ENCODE measurements at places on chromosomes 1 and 21.
A peak's percentile ranks its signal among the peaks of the same experiment; 100 is the strongest.

GRCh38 chr1:150663321-150663720 is 33.6 kb downstream of the GOLPH3L start:
- DNase-seq: no peak

DNA sequence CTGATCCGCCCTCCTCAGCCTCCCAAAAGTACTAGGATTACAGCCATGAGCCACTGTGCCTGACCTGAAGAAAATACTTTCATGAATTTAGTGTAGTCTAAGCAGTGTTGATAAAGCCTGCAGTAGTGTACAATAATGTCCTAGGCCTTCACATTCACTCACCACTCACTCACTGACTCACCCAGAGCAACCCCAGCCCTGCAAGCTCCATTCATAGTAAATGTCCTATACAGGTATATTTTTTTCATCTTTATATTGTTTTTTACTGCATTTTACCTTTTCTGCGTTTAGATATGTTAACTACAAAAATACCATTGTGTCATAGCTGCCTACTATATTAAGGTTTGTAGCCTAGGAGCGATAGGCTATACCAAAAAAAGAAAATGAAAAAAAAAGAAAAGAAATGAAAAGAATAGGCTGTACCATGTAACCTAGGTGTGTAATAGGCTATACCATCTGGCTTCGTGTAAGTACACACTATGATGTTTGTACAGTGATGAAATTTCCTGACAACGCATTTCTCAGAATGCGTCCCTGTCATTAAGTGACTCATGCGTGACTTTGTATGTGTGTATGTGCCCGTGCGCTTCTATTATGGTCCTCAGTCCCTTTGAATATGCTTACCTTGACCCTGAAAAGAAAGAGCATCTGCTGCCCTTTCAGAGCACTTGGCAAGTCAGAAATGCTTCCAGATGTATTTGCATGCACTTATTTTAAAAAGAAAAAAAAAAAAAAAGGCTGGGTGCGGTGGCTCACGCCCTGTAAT is 9.2 kb upstream of the SLAMF8 start:
- DNase-seq: no peak

DNA sequence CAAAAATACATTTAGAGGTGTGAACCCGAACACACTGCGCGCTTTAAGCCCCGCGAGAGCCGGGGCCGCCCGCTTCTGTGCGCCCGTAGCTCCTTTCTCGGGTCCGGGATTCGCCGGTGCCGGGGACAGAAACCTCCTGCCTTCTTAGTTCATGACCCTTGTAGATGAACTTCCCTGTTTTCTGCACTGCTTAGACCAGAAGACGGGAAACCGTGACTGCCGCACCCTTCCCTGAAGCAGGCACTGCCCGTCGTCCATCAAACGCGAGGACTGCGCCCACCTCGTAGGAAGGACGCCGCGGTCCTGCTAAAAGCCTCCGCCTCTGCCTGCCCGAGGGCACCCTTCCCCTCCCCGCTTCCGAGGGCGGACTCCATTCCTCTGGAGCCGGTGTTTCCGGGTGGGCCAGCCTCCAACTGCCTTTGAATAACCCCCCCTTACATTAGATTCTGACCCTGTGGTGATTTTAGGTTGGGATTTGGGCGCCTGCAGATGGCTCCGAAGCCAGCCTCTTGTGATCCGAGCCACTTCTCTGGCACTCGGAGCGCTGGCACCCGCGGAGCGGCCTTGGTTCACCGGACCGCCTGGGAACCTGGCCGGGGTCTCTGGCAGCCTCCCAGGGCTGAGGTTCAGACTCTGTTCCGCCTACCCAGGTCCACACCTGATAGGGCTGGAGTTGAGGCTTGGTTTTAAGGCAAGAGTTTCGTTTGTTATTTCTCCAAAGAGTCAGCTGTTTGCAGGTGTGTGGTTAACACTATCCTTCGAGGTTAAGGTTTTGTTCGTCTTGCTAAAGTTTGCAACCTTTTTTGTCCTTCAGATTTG is 1.2 kb upstream of the PTTG1IP start:
- no peak for DNase-seq

- DNase-seq: peak; percentile 35
Observed at GRCh38 chr1:153465811-153466636, 5.6 kb upstream of the S100A7 start.

DNA sequence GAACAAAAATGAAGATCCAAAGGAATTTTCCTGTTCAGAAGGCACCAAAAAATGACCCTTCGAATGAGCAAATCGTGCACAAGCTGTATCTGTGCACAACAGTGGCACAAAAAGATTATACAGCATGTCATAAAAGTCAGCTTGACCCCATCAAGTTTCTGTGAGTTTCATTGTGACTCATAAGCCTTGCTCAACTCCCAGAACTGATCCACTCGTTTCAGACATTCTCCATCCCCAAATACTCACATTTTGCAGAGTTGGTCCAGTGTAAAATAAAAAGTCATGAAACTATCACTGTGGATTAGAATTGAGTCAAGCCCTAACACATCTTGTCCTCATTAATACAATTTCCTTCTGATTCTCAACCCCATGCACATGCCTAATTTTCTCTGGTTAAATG is 174.7 kb upstream of the PKN2 start:
- no peak for DNase-seq

- DNase-seq: no peak
Observed at GRCh38 chr1:220966881-220967611, 87.8 kb downstream of the HLX start.

- DNase-seq: no peak
Observed at GRCh38 chr1:189616893-189617292, 860.8 kb downstream of the BRINP3 start.
